ENCODE measurements at places on chromosomes 7 and 10.

DNA sequence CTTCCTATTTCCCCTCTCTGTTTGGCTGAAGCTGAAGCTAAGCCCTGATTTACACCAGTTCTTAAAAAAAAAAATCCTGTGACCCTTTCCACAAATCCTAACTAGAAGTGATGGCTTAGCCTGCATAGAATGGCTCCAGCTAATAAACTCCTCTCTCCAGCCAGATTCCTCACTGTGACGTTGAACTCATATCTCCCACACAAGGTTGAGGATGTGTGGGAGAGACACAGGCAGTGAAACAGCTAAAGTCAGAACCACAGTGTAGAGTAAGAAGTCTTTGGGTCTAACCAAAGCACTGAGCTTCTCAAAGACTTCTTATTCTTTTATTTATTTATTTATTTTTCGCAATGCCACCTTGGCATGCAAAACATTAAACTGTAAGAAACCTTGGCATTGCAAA lies 268.3 kb downstream of the SNX13 start:
- DNase-seq = no peak

- no peak for DNase-seq
Observed at GRCh38 chr7:135380351-135380750, 129.6 kb downstream of the CNOT4 start.

- no peak for DNase-seq
Observed at GRCh38 chr10:123109466-123109865, 26.3 kb upstream of the HMX3 start.

DNA sequence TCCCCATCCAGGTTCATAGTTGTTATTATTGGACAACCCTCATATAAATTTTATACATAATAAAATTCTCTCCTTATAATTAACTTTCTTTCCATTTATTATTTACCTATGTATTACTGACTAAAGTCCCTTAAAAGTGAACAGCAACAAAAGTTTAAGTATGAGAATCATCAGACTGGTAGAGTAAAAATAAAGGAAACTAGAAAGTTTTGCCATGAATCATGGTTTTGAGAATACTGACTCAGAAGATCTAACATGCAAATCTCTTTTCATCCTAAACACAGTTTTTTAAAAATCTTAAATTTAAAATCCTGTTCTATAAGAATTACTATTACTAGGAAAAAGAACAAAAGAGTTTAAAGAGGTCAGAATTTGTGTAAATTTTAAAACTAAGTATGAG lies 32.1 kb downstream of the HERC4 start:
- DNase-seq = no peak

DNA sequence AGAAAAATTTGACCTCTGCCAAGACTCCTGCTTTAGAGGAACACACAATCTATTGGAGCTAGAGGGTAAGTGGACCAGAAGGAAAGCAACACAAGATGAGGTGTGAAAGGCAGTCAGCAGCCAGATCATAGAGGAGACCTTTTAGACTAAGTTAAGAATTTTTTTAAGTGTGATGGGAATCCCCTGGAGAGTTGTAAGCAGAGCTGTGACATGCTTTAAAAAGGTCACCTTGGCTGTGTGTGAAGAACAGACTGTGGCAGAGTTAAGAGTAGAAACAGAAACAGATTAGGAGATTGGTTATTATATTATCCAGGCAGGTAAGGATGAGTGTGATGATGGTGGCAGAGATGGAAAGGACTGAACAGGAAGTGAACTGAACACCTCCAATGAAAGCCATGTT lies 23.5 kb downstream of the CPEB3 start:
- DNase-seq = no peak

DNA sequence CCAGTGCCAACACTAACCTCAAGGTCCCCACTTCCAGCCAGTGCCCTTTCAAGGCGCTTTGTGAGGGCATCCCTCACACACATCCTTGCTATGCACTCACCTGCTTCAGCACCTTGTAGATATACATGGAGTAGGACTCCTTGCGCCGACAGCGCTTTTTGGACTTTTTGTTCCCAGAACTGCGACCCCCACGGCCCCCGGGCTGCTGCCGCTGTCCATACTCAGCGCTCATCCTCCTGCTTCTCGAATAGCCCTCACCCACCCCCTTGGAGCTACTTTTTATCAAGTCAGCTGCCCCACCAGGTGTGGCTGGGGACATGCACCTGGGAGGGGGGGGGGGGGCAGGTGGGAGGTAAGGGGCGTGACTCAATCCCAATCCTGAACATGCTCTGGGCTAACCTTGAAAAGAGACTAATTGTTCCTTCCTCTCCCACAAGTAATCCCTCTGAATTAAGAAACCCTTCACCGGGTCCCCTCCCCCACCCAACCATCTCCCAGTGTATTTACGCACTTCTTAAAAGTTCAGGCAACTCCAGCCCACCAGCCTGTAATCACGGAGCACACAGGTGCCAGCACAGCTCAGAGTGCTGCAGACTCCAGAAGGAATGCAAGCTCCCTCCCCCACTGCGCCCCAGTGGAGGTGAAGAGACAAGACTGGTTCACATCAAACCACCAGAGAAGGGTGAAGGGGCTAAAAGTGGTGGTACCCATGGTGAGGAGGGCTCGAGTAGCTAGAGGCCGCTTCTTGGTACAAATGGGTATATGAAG lies at the start of gene H2BK1:
Gene H2BK1 (minus strand): TSS at position 402 of the 768 bp plus-strand sequence. CDS start 170 bp downstream, at position 232.
- no peak for DNase-seq

GRCh38 chr7:997404-998395 lies 14.7 kb downstream of the CYP2W1 start:
- DNase-seq = no peak

All from activated CD4-positive, alpha-beta memory T cell treated with anti-CD3 and anti-CD28 coated beads for 36 hours (primary cell).